ENCODE measurements at places on chromosomes 11 and 22.

- no peak for DNase-seq
These were observed 86.0 kb downstream of the EHF start for GRCh38 chr11:34706709-34707461.

DNA sequence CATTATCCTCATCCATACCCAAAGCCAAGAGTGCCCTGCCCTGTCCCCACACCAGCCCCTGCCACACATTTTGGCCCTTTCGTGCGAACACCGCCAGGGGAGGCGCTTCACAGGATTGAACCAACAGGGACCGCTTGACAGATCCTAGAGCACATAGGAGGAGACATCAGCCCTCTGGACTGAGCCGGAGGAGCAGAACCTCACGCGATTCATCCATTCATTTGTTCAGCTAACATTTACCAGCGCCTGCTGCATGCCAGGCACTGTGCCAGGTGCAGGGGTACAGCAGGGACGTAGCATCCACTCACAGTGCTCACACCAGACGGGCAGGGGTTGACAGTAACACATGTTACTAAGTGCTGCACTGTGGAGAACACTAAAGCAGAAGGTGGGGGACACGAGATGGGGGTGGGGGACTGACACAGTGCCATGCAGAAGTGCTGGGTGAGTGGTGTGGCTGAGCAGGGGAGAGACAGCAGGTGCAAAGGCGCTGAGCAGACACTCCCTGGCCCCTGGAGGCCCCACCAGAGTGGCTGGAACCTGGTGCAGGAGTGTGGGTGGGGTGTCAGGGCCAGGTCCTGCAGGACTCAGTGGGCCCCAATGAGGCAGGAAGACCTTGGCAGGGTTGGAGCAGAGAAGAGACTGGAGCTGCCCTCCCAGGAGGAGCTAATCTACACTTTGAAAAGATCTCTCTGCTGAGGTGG is 3.4 kb downstream of the GNAZ start:
- DNase-seq, result no peak

GRCh38 chr22:49685686-49686085 is 142.0 kb downstream of the BRD1 start:
- DNase-seq, result no peak

- DNase-seq, result no peak
These were observed 7.3 kb downstream of the SLC15A3 start for GRCh38 chr11:60944490-60945294.

DNA sequence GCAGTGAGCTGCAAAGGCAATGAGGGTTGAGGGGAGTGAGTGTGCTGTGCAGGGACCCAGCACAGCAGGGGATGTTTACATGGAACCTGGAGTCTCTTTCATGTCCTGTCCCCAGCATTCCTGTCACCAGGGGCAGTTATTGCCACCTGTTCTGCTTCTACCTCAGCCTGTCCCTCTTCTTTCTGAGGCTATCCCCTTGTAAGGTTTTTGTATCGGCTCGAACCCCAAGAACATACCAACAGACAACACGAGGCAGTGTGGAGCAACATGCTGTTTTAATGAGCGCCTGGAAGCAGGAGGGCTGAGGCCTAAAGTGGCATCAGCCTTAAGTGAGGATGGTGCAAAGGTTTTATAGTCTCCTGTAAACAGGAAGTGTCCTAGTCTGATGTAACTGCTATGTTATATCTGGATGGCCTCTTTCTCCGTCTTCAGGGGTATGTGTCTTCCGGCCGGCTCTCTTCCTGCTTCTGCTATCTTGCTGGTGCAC is 3.9 kb downstream of the SCGB2A2 start:
- DNase-seq, result no peak

- no peak for DNase-seq
These were observed 14.5 kb downstream of the CLMP start for GRCh38 chr11:123180574-123180973.

DNA sequence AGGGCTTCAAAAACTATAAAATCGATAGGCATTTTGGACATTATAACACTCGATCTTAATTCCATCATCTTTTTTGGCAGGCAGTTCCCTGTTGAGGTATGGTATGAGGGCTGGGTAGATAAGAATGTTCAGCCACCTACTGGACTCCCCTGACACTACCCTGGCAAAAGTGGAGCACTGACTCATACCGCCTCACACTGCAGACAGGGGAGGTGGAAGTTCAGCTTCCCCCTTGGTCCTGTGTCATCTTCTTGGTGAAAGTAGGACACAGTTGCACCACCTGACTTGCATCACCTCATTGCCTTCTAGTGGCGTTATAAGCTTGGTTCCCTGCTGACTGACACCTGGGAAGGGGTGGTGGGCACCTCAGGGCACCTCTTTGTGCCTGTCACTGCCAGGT is 30.4 kb downstream of the PAAF1 start:
- DNase-seq, result no peak

GRCh38 chr22:20009582-20010306 is 6.9 kb downstream of the ARVCF start:
- DNase-seq, result no peak

DNA sequence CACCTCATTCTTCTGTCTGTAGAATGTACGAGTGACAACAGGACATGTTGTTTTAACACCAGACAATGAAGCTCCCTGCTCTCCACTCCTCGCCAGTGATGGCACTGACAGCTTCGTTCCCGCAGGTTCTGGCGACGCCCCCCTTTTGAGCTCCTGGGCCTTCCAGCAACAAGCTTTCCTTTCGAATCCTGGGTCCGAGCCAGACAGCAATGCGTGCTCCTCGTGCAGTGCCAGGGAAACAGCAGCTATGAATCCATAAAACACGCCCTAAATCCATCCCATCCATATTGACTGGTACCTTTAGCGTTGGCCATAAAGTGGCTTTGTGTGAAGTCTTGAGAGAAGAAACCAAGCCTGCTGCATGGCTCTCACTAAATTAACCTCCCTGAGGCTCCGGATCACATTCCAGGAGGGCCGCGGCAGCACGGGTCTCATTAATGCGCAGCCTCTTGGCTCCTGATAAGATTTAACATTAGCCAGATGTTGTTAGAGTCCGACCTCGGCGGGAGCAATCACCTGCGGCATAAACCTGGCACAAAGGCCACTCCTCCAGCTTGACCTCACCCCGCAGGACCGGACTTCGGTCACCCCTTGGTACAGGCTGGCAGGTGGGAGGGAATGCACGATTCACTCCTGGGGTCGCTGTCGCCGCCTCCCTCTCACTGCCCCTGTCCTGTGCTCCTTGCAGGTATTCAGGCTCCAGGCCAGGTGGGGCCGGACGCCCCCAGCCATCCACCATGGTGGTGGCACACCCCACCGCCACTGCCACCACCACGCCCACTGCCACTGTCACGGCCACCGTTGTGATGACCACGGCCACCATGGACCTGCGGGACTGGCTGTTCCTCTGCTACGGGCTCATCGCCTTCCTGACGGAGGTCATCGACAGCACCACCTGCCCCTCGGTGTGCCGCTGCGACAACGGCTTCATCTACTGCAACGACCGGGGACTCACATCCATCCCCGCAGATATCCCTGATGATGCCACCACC is 50.1 kb downstream of the MACROD1 start:
- no peak for DNase-seq

All from amniotic stem cell (primary cell).